SK-N-SH treated with all-trans-retinoic acid at 6 μM for 48 hours (cell line): ENCODE measurements at places on chromosomes 16 and 17.

- ATAC-seq: no peak
Measured at GRCh38 chr16:53944025-53944424, 240.1 kb downstream of the FTO start.

GRCh38 chr17:63358111-63358839 lies 87.8 kb downstream of the CYB561 start:
- peak; percentile 82 for ATAC-seq

DNA sequence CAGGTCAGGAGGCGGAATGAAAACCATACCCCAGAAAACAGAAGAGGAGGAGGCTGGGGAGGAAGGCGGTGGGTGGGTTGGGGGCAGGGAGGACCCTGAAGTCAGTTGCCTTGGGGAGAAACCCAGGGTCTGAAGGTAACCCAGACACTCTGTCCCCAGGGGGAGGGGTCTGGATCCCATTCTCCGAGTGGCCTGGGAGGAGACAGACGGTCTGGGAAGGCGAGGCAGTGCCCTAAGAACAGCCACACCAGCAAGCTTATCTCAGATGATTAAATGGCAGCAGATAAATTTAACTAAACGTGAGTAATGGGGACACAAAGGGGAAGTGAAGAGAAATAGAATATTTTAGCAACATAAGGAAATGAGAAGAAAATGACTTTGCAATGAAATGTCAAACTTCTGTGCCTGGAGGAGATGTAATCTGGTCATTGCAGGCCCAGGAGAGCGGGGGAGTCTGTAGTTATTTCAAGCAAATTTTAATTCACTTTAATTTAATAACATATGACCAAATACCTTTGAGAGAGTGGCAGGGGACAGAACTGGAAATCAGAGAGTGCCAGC lies 21.4 kb upstream of the ZFP90 start:
- ATAC-seq: no peak

DNA sequence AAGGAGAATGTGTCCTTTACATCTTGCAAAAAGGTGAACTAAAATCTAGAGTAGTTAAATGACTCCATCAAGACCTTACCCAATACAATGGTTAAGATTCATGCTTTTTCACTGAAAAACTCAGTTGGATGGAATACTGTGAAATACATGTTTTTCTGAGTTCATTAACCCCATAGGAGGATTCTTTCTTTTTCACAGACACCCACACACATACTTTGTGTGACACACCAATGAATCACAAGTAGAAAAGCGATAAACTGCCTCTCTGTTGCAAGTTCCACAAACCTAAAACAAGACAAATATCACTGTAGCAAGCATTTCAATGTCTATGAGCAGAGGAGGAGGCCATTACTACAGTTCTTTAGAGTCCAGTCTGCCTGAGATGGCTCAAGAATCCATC lies 258.8 kb upstream of the CDH5 start:
- no peak for ATAC-seq

DNA sequence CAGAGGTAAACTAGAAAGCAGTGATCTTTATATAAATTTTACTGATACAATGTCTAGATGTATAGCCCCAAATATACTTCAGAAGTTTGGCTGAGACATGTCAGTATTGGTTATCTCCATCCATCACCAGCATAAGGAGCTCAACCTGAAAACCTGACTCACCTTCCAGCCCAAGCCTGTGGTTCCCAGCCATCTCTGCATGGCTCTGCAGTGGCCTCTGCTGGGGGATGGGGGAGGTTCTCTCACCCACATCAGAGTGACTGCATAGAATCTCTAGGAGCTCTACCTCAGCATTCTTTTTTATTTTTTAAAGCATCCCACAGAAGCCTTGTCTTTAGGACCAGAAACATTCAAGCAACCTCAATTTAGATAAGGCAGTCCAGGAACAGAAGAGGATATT lies 27.3 kb downstream of the USP7 start:
- ATAC-seq: peak; percentile 94

DNA sequence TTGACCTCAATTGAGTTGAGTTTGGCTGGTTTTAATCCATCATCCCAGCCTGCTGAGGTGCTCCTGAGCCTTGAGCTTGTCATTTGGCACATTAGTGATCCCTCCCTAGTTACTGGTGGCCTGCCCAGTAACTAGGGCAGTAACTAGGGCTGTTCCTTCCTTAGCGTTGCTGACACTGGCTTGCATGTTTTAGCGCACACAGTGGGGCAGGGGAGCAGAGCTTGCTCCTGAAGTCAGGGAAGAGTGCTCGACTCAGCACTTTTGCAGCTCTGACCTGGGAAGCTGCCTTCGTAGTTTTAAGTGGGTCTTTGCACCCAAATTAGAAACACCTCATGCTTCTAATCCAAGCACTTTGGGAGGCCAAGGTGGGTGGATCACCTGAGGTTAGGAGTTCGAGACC lies 15.7 kb downstream of the CCDC42 start:
- ATAC-seq: no peak

- peak; percentile 47 for ATAC-seq
Measured at GRCh38 chr17:76014925-76015261, 12.2 kb downstream of the EVPL start.

GRCh38 chr17:8806926-8807550 lies 7.9 kb upstream of the MFSD6L start:
- no peak for ATAC-seq
